Occipital lobe (tissue), 3 donors: ENCODE measurements at places on chromosomes 4 and X. TPM values are rescaled to one million over a fixed set of nuclear protein-coding genes. Genes with fewer than 3 reads are reported as not detected.

DNA sequence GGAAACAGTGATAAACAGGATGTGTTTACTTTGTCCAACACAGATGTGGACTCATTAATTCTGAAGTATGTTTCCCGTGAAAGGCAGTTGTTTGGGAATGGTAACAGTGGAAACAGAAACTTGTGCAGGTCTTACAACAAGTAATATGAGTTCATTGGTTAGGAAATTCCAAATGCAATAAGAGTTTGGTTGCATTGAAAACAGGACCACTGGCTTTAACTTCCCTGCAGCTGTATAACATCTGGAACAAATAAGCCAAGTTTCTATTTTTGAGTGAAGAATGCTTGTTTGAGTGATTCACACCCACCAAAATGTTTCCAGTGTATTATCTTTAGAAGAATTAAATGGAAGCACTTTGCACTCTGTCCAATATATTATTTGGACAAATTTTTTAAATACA lies 82.4 kb upstream of the BMP3 start:
- no peak for DNase-seq

GRCh38 chrX:49754233-49754857 lies 58.6 kb upstream of the PAGE1 start:
- no peak for DNase-seq

GRCh38 chr4:111652236-111652635 lies 493.0 kb upstream of the FAM241A start:
- DNase-seq: no peak

GRCh38 chr4:7392438-7393421 lies 42.0 kb downstream of the PSAPL1 start:
- DNase-seq: no peak

The OTUD6A gene
- total RNA-seq: not detected

The ITM2A gene
- 64.3 TPM for total RNA-seq

The UGT2B17 gene
- not detected for total RNA-seq
